ENCODE measurements at places on chromosomes 1 and 21. TPM values are rescaled to one million over a fixed set of nuclear protein-coding genes. Genes with fewer than 3 reads are reported as not detected.

PTPRC gene
- not detected for total RNA-seq

OPRD1 gene
- total RNA-seq = not detected

TGFB2 gene
- total RNA-seq = 13.5 TPM

ELOA gene
- 33.4 TPM for total RNA-seq

C1QA gene
- not detected for total RNA-seq
